ENCODE measurements at places on chromosomes 6 and 20.

DNA sequence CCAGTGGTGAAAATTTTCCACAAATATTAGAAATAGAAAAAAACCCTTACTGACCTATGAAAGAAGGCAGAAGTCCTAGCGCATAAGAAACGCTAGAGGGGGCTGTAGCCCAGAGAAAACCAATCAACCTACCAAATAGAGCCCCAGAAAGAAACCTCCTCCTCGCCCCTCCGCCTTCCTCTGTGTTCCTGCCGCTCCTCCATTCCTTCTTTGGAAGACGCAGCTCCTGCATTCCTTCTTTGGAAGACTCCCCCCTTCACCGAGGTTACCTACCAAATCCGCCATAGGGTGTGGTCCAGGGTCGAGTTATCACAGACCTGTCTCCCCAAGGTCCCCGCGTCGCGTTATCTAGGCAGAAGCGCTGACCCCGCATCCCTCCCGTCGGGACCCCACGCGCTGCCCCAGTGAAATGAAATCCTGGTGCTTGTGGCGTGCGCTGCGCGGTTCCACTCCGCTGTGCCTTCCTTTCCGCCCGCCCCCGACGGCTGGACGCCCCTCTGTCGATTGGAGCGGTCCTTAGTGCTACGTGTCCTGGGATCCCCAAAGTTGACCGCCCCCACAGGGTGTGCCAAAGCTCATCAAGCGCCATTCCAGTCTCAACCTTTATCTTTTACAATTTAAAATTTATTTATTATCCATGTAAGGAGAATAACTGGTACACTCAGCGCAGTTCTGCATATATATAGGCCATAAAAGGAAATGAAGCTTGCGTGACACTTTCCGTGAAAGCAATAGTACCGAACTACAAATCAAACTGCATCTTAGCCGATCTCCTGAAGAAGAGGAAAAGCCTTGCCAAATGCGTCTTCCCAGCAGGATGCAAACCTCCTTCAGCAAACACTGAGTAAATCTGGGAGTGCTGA, 13.0 kb downstream of the RPP21 start:
- peak; percentile 50 for DNase-seq

DNA sequence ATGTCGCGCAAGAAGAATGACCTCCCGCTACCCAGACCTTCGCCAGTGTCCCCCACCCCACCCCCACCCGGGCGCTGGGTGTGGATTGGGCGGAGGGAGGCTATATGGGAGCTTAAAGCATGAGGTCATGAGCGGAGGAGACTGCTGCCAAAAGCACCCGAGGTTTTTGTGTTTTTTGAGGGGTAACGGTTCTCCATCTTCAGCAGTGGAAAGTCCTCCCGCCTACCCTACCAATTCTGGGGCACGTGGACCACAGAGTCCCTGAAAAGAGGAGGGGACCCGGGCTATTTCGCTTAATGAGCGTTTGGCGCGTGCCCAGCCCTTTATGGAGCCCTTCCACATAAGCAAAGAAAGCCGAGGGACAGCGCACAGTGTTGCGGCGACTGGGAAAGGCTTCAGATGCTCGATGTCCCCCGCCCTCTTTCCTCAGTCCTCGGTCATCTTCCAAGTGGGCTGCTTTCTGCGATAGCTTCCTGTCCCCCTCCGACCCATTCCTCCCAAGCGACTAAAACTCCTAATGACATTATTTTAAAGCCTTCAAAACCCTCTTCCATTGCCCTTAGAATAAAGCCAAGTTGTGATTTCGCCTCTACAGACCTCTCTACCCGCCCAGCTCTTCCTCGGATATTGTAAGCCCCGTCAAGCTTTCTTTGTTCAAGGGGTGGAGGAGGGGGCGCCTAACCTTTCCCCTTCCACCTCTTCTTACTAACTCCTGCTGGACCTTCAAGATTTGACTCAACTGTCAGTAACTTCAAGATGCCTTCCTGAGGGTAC, 2.1 kb upstream of the TRERF1 start:
- DNase-seq: peak; percentile 66

DNA sequence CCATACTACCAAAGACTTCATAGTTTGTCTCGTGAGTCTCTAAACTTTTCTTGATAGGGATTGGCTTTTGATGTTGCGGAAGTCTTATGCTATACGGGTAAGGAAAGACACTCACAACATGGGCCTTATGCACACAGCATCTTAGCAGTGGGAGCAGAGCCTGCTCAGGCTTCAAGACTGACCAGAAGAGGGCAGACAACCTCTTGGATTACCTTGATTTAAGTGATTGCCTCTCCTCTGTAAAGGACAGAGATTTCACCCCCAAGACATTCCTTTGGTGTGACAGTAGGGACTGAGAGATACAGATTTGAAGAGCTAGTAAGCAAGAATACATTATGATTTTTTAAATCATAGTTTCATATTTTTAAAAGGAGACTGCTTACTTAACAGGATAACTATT, 71.0 kb upstream of the SAMD3 start:
- peak; percentile 8 for DNase-seq

GRCh38 chr20:49747707-49748524, 34.2 kb upstream of the B4GALT5 start:
- no peak for DNase-seq

GRCh38 chr20:46347841-46348803, 39.8 kb upstream of the CDH22 start:
- peak; percentile 55 for DNase-seq

- DNase-seq: no peak
Observed at GRCh38 chr6:38182426-38182825, 362.9 kb downstream of the ZFAND3 start.

- DNase-seq: no peak
Observed at GRCh38 chr20:31841928-31842327, 3.5 kb downstream of the FOXS1 start.

- DNase-seq: no peak
Observed at GRCh38 chr20:10453241-10453640, 18.1 kb downstream of the SLX4IP start.

DNA sequence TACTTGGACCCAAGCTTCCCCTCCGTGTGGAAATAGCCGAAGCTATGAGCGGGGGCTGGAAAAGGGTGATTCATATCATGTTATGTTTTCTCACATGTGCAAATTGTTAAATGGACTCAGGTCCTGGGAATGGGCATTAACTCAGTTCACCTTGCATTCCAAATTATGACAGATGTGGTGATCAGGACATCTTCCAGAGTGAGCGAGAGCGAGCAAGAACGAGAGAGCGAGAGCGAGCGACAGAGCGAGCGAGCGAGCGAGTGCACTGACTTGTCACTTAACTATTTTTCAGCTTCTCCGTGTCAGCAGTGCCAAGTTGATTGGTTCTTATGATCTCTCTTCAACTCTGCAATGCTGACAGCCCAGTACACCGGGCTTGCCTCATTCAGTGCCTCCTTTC, 437.4 kb upstream of the NRSN1 start:
- no peak for DNase-seq

DNA sequence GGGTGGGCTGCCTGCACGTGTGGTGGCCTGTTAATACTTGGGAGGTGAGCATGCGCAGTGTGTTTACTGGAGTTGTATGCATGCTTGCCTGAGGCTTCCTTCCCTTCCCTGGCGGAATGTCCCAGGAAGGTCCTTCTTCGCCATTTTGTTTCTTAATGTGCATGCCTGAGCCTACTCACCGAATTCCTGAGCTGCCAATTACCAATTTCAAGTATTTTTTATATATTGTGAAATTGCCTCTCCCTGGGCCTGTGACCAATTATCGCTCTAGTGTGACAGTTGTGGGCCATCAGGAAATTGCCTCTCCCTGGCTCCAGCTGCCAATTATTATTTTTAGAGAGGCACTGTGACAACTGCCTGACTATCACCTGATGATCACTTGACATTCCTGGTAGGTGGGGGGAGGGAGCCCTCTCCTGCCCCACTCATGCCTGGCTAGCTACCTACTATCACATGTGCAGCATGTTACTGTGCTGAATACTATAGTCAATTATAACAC, 70.0 kb downstream of the FAM50B start:
- peak; percentile 91 for DNase-seq

GRCh38 chr20:53839423-53840176, 230.8 kb downstream of the BCAS1 start:
- no peak for DNase-seq

DNA sequence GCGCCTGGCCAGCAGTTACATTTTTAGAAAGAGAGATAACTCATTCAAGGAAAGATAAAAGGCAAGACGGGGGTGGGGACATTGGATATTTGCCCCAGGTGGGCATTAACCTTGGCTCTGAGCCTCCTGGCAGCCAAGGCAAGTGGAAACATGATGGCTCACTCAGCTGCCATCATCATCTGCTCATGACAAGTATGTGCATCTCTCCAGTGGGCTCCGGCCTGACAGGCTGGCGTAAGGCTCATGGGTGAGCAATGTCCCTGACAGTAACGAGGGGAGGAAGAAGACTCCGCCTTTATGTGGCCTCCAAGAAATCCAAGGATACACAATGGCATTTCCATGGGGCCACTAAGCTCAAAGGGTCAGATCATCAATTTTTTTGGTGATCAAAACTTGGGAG, 13.3 kb downstream of the ANKRD60 start:
- DNase-seq: no peak

- no peak for DNase-seq
Observed at GRCh38 chr6:96060249-96060648, 44.5 kb downstream of the FUT9 start.

DNA sequence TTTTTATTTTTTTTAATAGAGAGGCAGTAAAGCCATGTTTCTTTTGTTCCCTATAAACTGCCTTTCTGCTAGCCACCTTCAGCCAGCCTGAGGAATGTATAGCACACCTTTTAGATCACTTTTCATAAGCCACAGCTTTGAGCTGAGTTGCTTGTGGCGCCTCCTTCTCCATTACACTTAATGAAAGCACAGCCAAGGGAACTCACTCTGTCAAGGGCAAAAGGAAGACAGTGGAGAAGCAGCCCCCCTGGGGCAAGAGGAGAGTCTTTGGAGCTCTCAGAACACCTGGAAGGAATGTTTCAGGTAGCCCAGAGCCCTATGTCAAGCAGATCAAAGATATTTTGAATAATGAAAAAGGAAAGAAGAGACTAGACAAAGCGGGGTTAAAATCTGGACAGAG, 235.1 kb downstream of the CLIC5 start:
- no peak for DNase-seq

DNA sequence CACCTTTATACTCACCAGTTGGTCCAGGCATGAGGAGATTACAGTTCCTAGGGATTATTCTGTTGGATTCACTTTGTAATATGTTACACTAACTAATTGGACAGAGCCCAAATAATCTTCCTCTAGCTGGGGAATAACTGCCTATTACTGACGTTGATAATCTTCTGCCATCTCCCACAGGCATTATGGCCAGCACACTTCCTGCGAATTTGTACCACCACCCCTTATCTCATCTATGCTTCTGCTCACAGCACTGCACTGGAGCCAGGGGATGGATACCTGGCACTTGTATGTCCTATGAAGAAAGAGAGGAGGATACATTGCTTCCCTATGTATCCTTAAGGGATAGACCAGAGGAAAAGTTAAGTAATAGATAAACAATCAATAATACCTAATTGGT, 494.8 kb upstream of the MAN1A1 start:
- no peak for DNase-seq

Data from NCI-H1105 treated with DMSO at 0.1 percent for 48 hours (cell line).